ENCODE measurements at places on chromosomes 4 and X.

DNA sequence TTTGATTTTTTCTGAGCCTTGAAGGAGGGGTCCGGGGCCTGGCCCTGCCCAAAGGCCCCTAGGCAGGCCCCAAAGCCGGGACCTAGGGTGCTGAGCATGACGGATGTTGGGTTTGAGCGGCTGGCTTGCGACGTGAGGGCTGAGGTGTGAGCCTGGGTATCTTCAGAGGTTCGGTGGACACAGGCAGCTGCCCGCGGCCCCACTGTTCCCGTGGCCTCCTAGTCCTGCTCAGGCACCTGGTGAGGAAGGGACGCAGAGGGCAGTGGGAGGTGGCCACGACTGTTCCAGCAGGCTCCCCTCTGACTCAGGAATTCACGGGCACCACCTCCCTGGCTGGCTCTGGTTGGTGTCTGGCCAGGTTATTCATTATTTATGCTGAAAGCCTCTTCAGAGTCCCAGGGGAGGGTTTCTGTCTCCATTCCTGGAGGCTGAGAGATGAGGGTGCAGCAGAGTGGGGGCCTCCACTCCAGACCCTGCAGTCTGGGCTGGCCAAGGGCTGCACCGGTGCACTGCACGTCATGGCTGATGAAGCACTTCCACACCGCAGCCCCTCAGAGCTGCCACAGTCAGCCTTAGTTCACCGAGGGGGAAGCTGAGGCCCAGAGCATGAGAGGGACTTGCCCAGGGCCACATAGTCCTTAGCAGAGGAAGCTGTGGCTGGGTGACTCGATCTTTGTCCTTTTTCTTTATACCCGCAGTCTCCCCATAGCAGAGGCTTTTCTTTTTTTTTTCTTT lies 2.2 kb downstream of the MSANTD1 start:
- peak; percentile 41 for DNase-seq

DNA sequence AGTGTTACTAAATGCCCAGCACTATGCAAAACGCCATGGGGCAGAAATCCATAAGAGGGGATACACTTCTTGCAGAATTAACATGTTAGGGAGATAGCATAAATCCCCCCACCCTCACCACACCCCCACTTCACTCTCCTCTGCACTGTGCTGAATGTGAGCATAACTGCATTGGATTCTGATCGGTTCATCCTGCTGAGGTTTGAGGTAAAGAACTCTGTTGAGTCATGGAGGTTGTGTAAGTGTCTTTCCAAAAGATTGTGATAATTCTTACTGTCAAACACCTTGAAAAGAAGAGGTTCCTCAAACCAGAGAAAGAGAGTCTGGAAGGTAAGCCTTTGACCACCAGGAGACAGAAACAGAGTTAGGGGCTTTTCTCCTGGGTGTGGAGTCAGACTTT lies 43.6 kb downstream of the RBM47 start:
- peak; percentile 25 for DNase-seq

DNA sequence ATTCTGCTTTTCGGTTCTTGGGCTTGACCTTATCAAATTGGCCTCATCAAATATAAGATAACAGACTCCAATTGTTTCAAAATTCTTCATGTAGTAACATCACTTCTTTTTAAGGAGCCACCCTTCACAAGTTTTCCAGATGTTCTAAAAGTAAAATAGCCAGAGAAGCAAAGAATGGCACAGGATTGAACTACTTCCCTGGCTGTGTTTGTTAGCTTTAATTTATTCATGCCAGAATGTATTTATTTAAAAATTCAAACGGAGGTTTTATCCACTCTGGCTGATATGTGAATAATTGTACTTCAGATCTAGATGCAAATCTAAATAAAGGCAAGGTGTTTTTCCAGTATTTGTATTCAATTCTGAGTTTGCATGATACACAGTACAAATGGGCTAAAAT lies 581.3 kb upstream of the TENM3 start:
- DNase-seq: no peak

- no peak for DNase-seq
Observed at GRCh38 chr4:89279385-89279784, 28.2 kb downstream of the GPRIN3 start.

DNA sequence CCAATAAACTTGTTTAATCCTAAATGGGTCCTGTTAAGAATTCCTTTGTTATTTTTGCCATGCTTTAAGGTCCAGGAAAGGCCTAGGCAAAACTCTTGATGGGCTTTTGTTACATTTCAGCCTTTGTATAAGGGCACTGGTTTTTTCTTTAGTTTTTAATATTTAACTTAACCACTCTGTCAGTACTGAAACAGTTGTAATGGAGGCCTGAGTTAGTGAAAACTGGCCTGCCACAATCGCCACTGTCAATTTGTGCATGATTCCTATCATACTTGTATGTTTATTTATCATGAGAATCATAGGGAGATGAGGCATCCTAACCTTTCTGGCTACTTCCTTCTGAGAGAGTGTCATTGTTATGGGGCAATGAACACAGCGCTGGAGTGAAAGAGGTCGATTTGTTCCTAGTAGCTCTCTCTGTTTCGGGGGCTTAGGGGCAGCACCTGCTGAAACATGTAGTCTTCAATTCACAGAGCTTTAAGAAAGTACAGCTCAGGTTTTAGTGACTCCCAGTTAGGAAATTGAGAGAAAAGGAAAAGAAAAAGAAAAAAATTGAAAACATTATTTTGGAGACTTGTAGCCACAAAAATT lies 393.8 kb upstream of the FSTL5 start:
- no peak for DNase-seq

DNA sequence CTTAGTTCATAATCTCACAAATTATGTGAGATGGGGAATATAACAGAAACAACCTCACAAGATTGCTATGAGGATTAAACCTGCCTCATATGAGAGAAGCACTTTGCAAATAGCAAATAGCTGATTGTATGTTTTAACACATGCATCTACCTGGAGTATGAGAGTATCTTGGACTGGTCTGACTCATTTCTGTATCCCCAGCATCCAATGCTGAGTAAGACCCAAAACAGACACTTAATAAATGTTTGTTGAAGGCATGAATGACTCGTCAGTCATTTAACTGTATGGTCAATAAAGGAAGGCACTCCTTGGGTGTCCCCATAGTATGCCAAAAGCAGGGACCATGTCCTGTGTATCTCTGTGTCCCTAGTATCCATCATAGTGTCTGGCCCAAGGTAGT lies 350.9 kb upstream of the F9 start:
- no peak for DNase-seq

DNA sequence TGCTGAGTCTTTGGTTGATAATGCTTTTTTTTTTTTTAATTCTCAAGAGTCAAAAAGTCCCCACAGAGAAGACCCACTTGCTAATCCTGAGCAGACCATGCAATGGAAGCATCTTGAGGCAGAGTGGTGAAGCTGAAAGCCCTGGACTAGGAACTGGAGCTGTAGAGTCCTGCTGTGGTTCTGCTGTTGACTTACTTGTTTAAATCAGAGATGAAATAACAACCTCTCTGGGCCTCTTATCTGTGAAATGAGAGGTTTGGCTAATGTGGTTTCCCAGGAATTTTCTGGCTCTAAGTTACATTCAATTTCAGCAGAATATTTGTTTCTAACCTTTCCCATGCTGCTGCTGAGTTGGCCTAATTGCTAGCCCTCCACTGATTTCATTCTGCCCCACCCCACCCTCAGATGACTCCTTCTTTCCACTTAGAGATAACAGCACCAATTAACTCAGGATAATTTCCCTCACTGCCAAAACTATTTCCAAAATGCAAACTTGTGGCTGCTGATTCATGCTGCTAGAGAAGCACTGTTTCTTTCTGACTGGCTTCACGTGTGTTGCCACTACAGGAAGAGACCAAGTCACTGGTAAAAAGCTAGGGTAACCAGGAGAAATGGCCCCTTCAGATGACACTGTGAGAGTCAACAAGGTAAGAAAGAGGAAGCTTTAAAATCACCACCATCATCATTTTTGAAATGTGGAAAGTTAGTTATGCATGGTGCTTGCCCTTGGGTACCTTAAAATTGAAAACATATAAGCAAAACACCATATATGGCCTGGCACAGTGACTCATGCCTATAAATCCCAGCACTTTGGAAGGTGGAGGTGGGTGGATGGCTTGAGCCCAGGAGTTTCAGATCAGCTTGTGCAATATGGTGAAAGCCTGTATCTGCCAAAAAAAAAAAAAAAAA lies 326.4 kb downstream of the DCHS2 start:
- DNase-seq: peak; percentile 97

GRCh38 chrX:21354725-21355124 lies 19.5 kb upstream of the CNKSR2 start:
- DNase-seq: no peak

GRCh38 chr4:84484236-84484635 lies 14.9 kb downstream of the NKX6-1 start:
- no peak for DNase-seq

DNA sequence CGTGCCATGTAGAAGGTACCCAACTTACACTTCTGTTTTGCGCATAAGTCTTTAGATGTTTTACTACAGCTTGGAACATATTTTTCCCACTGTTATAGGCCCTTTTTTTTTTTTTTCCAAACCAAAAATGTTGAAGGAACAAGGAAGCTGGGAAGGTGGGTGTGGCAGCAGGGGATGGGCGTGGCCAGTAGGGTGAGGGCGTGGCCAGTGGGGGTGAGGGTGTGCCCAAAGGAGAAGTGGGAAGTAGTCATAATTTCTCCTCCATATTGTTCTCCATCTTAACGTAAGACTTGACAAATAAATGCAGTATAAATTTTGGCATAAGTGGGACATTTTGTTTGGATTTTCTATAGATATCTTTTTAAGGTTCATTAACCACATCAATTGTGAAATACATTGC lies 30.4 kb downstream of the CLDN22 start:
- DNase-seq: no peak

DNA sequence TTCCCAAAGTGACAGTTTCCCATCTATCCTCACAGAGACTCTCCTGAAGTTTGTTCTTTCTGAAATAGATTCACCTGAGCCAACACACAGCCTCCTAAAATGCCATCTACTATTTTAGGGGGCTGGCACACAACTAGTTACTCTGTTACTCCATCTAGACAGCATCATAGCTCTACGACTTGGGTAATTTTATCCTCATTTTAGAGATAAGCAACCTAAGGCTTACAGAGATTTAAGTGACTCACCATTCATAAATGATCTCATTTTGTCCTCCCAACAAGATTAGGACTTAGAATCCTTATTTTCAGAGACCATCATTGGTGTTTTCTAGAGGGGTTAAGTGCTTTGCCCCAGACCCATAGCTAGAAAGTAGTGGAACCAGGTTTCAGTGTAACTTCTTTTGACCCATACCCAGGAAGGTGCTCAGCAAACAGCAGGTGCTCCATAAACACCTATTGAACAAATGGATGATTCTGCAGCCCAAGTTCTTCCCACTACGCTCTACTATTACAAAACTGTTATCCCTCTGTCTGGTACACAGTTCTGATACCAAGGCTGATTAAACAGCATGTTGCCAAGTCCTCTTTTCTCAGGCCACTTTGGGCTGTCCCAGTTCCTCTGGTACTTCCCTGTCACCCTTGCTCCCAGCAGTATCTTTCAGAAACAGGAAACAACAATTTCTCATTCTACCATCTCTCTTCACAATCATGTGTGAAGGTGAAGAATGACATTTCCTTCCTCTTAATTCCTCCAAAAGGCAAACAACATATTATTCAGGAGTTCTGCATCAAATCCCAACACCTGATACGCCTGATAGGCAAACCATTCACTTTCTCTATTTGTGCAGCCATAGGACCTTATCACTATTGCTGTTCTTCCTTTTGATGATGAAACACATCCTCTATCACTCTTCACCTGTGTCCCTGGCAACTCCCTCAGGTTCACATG lies 304.7 kb upstream of the TAPT1 start:
- DNase-seq: no peak

DNA sequence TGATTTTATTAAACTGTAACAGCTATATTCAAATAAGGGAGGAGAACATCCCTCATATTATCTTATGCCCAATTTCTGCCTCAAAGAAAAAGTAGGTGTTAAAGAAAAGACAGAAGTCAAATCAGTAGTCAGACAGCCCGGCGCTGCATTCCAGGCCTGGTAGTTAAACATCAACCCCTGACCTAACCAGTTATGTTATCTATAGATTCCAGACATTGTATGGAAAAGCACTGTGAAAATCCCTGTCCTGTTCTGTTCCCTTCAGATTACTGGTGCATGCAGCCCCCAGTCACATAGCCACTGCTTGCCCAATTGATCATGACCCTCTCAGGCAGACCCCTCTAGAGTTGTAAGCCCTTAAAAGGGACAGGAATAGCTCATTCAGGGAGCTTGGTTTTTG lies 269.9 kb upstream of the GALNT7 start:
- no peak for DNase-seq

GRCh38 chrX:68870357-68870756 lies 41.5 kb downstream of the EFNB1 start:
- DNase-seq: no peak

DNA sequence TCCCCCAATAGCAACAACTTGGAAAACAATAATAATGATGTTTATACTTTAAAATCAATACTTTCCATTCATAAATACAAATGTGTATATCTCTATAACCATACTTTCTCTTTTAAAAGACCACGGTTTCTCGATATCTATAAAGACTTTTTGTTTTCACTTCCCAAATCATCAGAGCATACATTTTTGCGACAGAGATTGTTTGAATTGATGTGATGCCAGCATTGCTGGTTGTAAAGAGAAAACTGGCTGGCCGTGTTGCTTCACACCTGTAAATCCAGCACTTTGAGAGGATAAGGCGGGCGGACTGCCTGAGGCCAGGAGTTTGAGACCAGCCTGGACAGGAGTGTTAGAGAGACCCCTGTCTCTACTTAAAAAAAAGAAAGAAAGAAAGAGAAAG lies 77.6 kb upstream of the ZNF518B start:
- DNase-seq: no peak

- no peak for DNase-seq
Observed at GRCh38 chr4:167943872-167944505, 148.3 kb upstream of the ANXA10 start.

DNA sequence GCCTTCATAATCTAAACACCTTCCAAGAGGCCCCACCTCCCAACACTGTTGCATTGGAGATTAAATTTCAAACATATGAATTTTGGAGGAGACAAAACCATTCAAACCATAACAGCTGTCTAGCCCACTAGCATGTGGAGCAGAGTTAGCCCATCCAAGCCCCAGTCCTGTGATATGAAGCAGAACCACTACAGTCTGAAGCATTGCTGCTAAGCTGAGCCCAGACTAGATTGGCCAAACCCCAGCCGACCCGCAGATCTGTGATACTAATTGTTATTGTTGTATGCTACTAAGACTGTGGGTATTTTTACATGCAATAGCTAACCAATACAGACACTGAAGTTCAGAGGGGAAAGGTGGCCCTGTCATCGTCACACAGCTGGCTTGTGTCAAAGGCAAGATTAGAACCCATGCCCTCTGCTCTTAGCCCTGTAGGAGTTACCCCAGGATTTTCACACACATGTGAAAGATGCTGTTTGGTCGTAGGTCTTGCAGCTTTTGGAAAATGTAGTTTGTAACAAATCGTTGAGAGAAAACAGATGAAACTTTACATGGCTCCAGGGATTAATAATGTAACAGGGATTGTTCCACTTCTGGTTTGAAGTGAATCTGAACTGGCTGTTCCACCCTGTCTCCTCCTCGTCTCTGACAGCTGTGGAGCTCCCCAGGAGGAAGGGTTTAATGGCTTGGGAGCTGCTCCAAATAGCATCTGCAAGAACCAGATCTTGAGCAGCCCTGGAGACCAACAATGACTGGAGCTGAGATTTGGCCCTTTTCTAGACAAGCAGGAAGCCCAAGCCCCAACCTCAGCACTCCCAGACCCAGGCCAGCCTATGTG lies 517.5 kb downstream of the MID1IP1 start:
- no peak for DNase-seq

- DNase-seq: peak; percentile 86
Observed at GRCh38 chr4:181939199-181939945, 303.8 kb upstream of the TENM3 start.

- DNase-seq: no peak
Observed at GRCh38 chr4:122882857-122883735, 39.3 kb downstream of the NUDT6 start.

All from fibroblast of upper back skin (primary cell).